ENCODE measurements at places on chromosomes 3 and 15.
A peak's percentile ranks its signal among the peaks of the same experiment; 100 is the strongest.

- DNase-seq = no peak
Measured at GRCh38 chr15:44144184-44144583, 50.9 kb downstream of the FRMD5 start.

- no peak for DNase-seq
Measured at GRCh38 chr3:73280746-73281145, 219.3 kb downstream of the EBLN2 start.

DNA sequence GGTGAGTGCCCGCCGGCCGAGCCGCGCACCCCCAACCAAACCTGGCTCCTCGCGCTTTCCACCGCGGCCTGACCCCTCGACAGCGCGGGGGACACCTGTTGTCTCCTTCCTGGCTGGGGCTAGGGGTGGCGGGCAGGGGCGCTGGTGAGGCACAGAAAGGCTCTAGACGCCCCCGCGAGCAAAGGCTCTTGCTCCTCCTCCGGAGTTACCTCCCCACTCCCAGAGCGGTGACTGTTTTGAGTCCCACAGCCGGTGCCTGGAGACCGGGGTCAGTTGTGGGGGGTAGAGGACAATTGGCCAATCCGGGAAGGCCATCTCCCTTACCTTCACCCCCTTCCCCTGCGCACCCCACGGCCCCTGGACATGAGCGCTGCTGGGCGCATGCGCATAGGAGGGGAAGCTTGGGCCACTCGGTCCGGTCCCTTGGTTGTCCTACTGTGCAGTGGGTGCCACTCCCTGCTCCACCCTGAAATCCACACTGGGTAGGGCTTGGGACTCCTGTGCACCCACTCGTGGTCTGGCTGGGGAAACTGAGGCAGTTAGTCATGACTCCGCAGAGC lies 554 bp downstream of the CHST13 start:
- DNase-seq = no peak

DNA sequence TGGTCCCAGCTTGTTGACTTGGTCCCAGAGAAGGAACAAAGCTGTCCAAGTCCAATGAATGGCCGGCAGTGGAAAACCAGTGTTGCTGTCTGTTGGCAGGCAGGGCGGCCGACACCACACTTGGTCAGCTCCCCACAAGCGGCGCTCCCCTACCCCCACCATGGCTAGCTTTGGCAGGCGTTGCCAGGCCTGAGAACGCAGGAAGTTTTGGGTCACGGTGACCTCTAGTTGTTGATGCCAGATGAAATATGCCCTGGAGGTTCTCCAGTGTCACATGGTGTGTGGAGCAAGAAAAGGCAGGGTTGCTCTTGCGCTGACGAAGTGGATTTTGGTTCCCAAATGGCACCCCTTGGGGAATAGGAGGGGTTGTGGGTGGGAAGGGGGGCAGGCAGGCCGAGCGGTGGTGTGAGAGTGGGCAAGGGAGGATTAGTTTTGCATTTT lies 72.7 kb upstream of the TPRG1 start:
- no peak for DNase-seq

DNA sequence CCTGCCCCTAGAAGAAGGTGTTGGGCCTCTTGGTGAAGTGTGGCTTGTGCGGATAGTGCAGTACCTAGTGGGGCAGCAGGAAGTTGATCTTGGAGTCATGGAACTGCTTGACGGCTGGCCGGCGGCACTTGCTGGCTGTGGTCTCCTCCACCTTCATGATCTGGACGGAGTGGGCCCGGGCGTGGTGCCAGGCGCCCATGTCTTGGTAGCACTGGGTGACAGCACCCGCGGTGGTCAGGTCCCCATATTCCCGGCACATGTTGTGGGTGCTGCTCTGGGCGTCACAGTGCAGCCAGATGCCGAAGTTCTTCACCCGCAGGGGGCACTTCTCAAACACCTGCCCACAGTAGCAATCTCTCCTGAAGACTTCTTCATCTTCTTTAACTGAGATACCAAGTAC lies 30.7 kb downstream of the EXOG start:
- DNase-seq = no peak

GRCh38 chr3:38205472-38205805 lies 40.1 kb downstream of the OXSR1 start:
- no peak for DNase-seq

DNA sequence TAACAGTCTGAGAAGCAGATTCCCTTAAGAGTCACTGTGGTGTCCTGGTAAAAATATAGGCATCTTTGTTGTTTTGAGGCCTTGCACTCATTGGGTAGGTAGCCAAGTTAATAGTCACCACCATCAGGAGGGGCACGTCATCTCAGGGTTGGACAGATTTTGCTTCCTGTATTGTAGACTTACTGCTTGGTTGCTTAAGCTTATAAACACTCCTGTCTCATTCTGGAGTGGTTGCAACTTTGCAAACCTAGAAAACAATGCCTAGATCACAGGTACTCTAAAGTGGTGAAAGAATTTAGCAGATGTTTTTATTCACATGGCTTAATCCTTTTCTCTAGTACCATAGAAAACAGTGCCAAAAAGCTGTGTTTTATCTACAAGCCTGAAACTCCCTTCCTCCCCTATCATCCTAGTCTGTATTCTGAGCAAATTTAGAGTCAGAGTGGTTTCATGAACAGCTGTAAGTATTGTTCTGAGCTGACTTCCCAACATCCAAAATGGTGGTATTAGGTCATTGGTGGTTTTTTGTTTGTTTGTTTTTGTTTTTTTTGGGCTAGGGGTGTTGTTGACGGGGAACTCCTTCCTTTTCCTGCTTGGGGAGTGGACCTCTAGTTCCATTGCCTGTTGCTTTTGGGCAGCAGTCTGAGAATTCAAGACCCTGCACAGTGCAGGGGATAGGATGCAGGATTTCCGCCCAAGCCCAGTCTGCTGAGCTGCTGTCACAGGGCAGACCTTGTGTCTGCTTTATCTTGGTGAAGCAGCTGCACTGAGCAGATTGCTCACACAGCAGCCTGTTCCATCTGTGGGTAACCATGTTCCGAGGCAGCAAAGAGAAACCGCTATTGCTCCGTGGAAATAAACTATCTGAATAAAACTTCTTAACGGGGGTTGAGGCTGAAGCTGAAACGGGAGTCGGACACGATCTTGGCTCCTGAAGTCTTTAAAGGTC lies 202.0 kb downstream of the AKAP13 start:
- DNase-seq = no peak

- no peak for DNase-seq
Measured at GRCh38 chr15:27582726-27583410, 516.2 kb downstream of the OCA2 start.

DNA sequence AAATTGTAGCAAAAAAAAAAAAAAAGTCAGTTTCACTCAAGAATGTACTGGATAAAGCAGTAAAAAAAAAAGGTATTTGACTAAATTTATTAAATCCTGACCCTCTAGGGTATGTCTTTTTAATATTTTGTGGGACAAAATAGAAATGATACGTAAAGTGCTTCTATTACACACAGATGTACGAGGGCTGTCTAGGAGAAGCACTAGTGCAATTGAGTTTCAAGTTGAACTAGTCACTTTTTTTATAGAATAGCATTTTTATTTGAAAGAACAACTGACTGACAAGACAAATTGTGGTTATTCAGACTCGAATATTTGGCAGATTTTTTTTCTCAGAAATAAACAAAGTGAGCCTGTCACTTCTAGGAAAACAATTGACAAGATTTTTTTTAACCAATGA lies 49.0 kb downstream of the CCDC54 start:
- no peak for DNase-seq

- DNase-seq = no peak
Measured at GRCh38 chr15:40437752-40438687, 2.7 kb upstream of the BAHD1 start.

DNA sequence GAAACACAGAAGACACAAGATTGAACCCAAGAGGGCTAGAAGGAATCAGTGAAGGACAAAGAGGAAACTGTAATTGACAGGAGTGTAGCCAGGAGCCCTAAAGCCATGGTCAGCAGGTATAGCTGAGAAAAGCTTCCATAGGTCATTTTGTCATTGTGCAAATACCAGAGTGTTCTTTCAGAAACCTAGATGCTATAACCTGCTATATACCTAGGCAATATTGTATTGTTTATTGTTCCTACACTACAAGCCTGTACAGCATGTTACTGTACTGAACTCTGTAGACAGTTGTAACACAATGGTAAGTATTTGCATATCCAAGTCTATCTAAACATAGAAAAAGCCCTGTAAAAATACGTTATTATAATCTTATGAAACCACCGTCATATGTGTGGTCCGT lies 119.3 kb upstream of the LRRFIP2 start:
- no peak for DNase-seq

DNA sequence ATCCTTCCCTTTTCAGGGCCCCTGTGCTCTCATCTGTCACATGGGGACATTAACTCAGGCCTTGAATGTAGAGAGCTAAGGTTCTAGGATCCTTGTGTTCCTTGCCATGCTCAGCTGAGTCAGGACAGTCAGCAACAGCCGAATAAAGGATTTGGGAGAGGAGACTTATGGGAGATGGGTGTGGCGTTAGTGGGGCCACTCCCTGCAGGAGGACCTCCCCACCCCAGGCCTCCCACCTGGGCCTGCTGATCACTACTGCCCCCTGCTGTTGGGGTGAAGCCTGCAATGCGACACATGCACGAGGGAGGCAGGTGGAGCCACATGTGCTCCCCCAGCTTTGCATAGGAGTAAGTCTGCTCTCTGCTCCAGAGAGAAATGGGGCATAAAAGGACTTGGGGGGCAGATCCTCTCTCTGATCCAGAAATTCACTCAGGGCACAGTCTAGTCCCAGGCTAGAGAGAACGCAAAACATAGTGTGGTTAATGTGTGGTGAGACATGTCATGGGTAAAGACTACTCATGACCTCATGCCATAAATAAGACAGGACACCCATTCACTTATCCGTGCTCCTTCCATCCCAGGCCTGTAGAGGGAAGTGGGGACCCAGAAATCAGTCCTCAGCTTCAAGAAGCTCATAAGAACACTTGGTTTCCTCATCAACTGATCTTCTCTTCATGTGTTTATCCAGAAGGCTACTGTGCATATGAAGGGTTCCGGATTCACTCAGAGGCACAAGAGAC lies 19.4 kb downstream of the RBP1 start:
- peak; percentile 24 for DNase-seq
